Right renal cortex interstitium (tissue), 3 donors: ENCODE measurements at places on chromosomes 5 and 9. TPM values are rescaled to one million over a fixed set of nuclear protein-coding genes. Genes with fewer than 3 reads are reported as not detected.

- DNase-seq: no peak
Measured at GRCh38 chr5:180785121-180785781, 17.4 kb downstream of the MGAT1 start.

SELENOP gene
- polyA plus RNA-seq: 468 TPM

DNA sequence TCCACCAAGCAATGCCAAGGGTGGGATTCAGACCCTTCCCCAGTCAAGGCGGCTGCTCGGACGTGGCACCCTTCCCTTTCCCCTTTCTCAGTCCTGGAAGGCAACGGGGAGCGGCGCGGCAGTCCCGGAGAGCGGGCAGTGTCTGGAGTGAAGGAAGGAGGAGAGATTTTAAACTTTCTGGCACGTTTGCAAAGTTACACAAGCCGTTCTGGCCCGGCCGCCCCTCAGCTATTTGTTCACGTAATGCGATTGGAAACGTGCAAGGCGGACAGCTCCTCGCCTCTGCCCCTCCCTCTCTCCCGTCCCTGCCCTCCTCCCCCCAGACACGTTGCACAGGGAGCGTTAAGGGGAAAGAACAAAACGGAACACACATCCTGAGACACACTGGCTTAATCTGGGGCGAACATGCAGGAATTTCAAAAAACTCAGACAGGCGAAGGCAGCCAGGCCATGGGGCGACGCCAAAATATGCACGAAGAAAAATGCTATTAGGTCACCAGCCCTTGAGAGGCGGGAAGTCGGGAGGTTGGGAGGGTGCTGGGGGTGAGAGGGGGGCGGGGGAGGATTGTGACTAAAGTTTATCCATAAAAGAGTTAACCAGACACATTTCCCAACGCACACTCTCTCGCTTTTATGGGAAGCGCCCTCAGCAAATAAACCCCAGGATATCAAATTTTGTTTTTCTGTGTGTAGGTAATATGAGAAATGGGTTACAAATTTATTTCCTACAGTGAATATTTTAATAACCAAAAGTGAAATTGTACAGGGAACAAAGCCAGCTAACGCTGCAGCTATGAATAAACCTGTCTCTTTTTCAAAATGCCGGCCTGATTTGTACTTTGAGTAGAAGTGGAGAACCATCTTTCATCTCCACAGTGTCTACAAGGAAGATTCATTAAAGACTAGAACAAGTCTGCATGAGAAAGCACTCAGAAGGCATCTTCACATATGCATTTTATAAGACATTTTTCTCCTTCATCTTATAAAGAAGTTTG lies at the start of gene LOX:
TSS of gene LOX (minus strand) at position 144 of the 995 bp plus-strand sequence. CDS start 274 bp downstream, outside the sequence.
- DNase-seq: no peak

DNA sequence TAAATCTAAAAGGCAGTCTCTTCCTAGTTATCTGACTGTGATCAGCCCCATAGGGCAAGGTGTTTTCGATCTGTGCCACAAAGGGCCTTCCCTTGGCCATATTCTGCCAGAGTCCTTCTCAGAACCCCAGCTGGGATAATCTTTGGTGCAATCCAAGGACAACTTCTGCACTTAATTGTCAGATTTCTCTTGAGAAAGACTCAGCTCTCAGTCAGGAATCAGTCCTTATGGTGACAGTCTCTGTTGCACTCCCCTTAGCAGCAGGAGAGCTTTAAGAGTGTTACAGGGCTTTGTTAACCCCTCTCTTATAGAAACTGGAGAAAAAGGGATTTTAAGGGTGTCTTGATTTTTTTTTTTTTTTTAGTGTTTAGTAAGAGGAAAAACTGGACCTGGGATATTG lies 15.4 kb upstream of the RFX3 start:
- no peak for DNase-seq

- DNase-seq: peak; percentile 5
Measured at GRCh38 chr9:120985819-120986222, 59.2 kb upstream of the TRAF1 start.
